Esophagus mucosa (tissue), 1 donor: ENCODE measurements at places on chromosomes 3 and 15. TPM values are rescaled to one million over a fixed set of nuclear protein-coding genes. Genes with fewer than 3 reads are reported as not detected.

Gene GRK7
- total RNA-seq, result not detected

DNA sequence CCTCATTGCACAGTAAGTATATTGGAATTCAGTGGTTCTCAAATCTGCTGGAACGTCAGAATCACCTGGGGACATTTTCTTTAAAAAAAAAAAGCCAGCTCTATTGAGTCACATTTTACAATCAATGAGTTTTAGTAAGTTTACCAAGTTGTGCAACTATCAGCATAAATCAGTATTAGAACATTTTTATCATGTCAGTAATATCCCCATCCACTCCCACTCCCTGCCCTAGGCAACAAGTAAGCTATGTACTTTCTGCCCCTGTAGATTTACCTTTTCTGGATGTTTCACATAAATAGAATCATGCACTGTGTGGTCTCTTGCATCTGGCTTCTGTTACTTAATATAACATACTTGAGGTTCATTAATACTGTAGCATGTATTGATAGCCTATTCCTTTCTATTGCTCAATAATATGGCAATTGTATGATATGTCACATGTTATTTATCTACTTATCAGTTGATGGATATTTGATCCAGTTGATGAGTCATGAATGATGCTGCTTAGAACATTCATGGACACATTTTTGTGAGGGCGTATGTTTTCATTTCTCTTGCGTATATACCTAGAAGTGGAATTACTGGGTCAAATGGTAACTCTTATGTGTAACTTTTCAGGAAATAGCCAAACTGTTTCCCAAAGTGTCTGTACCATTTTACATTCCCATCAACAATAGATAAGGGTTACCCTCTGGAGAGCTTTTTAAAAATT, 180.5 kb downstream of the THSD4 start:
- peak; percentile 27 for ATAC-seq

DNA sequence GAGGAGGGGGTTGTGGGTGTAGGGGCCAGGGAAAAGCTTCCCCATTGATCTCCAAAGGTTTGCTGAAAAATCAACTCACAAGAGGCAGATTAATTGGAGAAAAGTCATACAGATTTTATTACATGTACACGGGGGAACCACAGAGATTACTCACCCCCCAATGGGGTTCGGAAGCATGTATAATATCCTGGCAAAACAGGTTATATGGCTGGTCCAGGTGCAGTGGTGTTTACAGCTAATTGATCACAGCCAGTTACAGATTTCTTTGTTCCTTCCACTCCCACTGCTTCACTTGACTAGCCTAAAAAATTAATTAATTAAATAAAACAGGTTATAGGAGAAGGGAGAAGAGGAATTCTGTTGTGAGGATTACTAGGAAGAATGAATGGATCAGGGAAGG, 22.4 kb downstream of the PRKCI start:
- peak; percentile 72 for ATAC-seq

DNA sequence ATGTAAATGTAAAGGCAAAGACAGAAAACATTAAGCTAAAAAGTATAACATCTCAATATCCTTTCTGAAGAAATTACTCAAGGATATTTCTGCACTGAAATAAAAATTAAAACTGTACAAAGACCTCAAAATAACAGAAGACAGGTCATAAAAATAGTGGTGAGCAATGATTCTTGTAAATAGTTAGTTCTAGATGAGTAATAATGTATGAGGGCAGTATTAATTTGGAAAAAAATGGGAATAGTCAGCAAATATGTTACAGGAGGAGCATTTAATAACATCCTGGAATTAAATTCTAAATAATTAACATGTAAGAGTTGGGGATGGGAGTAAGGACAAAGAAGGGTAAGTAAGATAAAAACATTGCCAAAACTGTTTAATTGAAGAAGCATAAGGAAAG, 247.5 kb downstream of the DTWD1 start:
- ATAC-seq, result no peak

DNA sequence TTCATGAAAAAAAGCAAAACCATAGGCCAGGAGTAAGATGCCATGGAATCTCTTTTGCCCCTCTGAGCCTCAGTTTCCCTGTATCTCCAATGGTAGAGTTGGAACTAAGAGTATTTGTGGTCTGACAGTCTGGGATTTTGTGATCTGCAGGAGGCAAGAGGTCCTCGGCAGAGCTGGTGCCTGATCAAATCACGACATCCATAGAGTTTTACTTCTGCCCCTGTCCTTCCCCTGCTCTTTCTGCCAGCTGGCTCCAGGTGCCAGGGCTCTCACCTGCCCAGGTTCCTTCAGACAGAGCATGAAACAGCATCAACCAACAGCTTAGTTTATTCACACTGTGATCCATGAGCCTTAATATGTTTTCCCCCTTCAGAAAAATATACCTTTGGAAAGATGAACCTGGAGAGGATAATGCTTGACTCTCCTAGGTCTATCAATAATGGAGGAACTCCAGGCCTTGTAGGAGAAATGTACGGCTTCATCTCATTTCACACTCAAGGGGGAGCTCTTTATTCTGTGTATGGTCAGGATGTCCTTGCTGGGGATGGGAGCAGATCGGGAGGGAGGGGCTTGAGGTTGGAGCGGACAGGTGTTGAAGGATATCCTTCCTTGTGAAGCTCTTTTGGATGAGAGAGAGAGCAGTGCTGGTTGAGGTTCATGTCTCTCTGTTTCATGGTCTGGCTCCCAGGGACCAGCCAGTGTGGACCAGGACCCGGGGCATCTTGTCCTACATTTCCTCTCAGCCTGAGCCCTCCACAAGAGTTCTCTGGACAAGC, 309.9 kb downstream of the RPLP1 start:
- ATAC-seq, result no peak

- ATAC-seq, result no peak
Measured at GRCh38 chr3:42717306-42717705, 14.7 kb upstream of the HHATL start.

GRCh38 chr15:52233405-52233804, 42.2 kb upstream of the GNB5 start:
- peak; percentile 8 for ATAC-seq

DNA sequence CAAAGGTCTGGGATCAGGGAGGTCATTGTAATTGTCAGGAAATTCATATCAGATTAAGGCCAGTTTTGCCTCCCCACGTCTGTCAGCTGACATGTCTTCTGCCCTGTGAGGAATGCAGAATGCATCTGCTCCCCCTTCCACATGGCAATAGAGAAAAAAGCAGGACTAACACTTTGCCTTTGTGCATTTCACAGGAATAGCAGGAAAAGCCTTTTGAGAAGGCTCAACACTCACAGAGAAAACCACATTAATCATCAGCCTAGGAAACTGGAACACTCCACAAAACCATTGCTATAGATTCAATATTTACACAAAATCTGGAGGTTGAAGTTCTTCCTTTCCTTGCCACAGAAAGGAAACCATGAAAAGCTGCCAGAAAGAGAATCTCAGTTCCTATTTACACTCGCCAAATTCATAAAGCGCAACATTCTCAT, 165.2 kb upstream of the HES1 start:
- ATAC-seq, result no peak

DNA sequence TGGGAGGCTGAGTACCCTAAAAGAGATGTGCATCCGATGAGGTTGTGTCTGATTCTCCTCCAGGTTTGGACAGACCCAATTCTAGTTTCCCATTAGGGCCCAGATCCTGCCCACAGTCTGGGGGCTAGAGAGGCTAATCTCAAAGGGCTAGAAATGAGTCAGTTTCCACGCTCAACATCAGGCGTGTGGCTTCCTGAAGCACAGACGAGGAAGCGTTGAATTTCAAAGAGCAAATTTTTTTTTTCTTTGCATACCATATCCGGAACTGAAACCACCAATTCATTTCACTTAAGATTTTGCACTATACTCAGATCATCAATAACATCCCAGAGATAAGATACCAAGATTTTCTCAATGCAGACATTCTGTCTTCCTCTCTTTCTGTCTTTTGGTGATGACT, 173.8 kb upstream of the BCL6 start:
- no peak for ATAC-seq

GRCh38 chr15:31477851-31478701, 151.4 kb downstream of the KLF13 start:
- no peak for ATAC-seq

DNA sequence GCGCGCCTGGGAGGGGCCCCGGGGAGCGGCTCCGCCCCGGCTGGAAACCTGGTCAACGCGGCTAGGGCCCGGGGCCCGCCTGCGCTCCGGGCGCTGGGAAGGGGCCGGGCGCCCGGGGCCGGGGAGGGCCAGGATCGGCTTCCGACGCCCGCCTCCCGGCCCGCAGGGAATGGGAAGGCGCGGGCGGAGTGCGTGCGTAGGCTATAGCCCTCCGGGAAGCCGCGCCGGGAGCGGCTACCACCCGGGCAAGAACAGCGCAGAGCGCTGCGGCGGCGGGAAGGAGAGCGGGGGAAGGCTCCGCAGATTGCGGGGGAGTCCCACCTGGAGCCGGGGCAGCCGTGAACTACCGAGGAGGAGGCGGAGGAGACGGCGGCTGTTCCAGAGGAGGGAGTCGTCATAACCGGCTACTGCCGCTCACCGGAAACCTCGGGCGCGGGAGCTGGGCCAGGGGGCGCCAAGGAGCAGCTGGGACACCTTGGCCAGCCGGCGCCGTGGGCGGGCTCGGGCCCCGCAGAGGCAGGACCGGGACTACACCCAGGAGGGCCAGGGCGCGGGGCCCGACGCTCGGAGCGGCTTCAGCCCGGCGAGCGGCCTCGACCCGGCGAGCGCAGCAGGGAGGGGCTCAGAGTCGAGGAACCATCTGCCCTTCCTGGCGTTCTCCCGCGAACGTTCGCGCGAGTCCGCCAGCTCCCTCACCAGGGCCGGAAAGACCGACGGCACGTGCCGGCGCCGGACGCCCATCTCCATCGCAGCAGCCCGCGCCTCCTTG, at the start of gene EOGT:
EOGT (minus strand) TSS at position 432 of the 769 bp plus-strand sequence. CDS start 3,838 bp downstream, outside the sequence.
- peak; percentile 89 for ATAC-seq

DNA sequence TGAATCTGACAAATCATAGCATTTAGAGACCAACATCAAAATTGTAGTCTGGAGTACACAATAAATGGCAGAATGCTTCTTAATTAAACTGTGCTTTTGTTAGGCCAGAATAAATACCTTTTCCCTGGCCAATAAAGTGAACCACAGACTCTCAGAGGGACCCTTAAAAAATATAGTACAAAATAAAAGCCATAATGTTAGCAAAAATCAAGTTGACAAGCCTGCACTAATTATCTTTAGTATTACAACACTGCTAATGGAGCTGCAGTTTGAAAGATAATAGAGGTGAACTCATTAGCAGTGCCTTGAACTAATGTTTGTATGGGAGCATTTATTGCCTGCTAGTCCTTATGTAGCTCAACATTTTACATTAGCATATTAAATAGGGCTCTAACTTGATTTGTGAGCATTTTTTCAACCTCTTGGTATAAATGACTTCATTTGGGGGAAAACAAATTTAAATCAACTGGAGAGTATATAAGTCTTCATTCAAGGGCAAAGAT, 801.3 kb downstream of the EPHA3 start:
- ATAC-seq, result no peak
